ENCODE measurements at places on chromosomes 16 and 17.
A peak's percentile ranks its signal among the peaks of the same experiment; 100 is the strongest.

GRCh38 chr17:7444682-7445618 lies at the start of gene CHRNB1:
Gene CHRNB1, plus strand, starts transcription at chr17:7445061. Its CDS starts 67 bp downstream, at chr17:7445128.
- peak; percentile 61 for DNase-seq

- no peak for DNase-seq
Observed at GRCh38 chr17:76241204-76241538, 878 bp upstream of the RNF157 start.

DNA sequence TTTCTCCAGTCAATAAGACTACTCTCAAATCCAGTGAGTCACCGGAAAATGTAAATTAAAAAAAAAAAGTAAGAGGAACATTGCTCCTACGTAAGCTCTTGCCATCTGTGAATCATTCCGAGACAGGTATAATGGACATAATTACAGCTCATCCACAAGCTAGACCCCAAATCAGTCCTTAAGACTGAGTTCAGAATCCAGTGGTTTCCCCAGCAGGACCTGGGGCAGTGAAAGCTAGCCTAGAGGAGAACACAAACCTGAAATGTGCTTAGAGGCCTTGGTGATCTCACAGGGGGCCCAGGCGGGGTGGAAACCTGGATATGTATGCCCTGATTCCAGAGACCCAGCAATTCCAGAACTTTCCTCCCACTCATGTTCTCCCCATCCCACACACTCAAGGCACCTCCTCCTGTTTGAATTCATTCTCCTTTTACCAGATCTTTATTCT lies 132.0 kb downstream of the COPRS start:
- DNase-seq, result peak; percentile 70

DNA sequence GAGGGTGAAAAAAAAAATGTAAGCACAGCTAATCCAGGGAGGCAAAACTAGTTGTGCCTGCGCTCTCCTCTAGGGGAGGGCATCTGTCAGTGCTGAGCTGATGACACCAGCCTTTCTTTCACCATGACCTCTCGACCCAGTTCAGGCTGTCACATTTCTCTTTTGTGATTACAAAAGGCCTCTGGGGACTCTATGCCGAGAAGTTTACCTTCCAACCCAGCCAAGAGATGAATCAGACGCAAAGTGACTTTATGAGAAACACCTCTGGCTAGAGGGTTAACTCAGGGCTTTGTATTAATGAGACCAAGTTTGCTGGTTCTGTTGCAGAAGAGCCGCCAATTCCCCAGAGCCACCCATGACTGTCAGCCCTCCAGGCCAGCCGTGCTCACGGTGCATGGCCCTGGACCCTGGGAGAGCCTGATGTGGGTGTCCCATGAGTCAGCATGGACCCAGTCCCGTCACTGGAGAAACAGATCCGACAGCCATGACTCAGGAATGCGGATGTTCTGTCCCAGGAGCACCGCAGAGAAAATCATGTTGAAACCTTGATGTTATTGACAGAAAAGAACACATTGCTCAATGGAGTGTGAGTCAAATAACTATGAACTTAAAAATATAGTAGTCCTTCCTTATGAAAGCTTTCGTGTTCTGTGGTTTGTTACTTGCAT lies 437.2 kb downstream of the HS3ST3B1 start:
- DNase-seq, result peak; percentile 94

GRCh38 chr16:53781023-53781605 lies 77.2 kb downstream of the FTO start:
- DNase-seq, result no peak

DNA sequence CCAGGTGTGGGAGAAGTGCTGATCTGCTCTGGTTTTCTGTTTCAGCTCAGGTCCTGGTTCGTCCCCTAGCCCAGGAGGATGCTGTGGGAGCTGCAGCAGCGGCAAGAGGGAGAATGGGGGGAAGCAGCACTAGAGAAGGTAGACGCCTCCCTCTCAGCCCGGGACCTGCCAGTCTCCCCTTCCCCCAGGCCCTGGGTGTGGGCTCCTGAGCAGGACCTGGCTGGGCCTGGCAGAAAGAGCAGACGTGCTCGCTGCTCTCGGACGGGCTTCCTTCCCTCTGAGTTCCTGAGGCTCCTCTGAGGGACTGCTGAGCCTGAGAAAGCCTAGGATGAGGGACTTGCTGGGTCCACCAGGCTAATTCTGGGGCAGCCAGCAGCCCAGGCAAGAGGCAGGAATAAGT lies 3.1 kb downstream of the PRCD start:
- DNase-seq, result no peak

DNA sequence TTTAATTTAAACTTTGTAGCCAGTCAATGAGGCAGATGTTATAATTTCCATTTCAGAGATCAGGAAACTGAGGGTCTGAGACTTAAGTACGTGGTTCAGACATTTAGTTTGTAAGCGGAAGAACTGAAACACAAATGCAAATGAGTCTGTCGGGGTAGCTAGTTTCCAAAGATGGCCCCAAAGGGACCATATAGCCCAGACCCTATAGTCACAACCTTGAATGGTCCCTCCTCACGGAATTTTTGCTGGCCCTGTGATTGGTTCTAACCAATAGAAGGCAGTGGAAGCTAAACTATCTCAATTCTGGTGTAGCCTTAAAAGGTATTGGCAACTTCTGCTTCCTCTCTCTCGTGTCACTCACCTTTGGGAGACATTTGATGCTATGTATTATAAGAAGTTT lies 7.5 kb upstream of the BCO1 start:
- DNase-seq, result no peak

DNA sequence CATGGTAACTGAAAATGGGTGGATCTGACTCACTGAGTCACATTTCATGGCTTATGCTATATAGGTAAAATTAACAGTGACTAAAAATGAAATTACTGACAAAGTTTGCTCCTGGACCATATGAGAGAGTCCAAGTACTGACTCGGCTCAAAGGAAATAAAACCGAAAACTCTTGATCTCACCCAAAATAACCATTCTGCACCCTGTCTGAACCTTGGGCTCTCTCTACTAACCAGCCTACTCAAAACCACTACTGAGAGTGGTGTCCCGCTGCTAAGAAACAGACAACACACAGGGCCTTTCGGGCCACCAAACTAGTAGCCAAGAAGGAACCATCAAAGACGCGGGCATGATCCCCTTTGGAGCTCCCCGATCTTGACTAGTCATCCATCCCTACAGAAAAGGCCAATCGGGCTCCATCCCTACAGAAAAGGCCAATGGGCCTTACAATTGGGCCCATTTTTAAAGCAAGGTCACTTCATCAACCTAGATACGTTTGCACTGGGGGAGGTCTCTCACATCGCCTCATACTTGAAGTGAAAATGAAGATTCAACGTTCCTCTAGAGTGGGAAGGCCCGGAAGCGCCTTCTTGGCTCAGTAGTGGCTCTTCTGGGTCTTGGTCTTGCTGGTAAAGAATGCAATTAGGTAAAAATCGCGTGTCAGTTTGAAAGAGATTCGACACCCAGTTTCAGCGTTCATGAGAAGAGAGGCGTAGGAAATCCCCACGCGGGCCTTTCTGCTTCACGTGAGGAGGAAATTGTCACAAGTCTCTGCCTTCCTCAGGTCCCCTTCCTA lies 720 bp upstream of the ZPBP2 start:
- no peak for DNase-seq

GRCh38 chr17:17153071-17153470 lies 53.1 kb downstream of the PLD6 start:
- no peak for DNase-seq

DNA sequence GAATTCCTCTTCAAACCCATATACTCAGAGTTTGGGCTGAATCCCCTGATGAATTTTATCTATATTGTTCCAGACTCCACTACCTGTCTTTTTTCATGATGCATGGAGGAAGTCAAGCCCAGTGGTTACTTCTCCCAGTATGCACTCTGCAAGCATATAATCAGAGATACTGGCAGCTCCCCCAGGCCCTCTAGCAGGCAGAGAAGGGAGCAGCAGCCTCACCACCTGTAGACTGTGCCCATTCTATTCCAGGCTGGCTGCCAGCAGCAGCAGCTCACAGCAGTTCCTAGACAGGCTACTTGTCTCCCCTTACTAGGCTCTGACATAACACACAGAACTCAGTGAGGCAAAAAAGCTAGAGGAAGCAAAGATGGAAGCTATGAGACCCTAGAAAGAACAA lies 3.4 kb downstream of the MKS1 start:
- DNase-seq, result no peak

GRCh38 chr16:84443166-84443802 lies 61.2 kb downstream of the MEAK7 start:
- no peak for DNase-seq
